ENCODE measurements at places on chromosomes 1 and 21. TPM values are rescaled to one million over a fixed set of nuclear protein-coding genes. Genes with fewer than 3 reads are reported as not detected.

The INAVA gene
- total RNA-seq: under 0.01 TPM

The IQCC gene
- total RNA-seq: 0.52 TPM

The ESPN gene
- total RNA-seq: 0.52 TPM

The MX2 gene
- total RNA-seq: 32.6 TPM

The TEX38 gene
- total RNA-seq: not detected

The CLCA4 gene
- total RNA-seq: not detected

The CELSR2 gene
- total RNA-seq: 1.4 TPM

The COL8A2 gene
- total RNA-seq: 1.9 TPM

The SNRPE gene
- total RNA-seq: 51.1 TPM

The CFAP45 gene
- total RNA-seq: 2.4 TPM

The CSF3R gene
- 153 TPM for total RNA-seq
